Foreskin fibroblast (primary cell): ENCODE measurements at places on chromosomes 12 and 14.
A peak's percentile ranks its signal among the peaks of the same experiment; 100 is the strongest.

GRCh38 chr14:81432219-81432661 lies 32.1 kb upstream of the STON2 start:
- no peak for DNase-seq

DNA sequence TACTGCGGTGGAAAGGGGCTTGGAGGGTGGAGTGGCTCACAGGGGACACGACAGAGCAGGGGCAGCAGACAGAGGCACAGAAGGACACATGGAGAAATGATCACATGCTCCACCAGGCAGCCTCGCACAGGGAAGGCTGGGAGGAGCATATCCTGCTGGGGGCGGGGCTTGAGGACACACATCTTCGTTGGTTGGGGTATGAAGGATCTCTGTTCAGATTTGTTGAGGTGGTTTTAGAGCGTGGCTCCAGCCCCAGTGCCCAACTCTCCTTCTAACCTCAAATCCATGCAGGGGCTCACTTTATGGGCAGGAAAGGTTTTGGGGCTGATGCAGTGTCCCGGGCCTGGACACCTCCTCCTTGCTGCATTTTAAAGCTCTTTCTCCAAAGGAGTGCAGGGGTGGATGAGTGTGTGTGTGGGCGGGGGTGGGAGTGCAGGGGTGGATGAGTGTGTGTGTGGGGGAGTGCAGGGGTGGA lies 733 bp upstream of the P3H3 start:
- DNase-seq = peak; percentile 93

DNA sequence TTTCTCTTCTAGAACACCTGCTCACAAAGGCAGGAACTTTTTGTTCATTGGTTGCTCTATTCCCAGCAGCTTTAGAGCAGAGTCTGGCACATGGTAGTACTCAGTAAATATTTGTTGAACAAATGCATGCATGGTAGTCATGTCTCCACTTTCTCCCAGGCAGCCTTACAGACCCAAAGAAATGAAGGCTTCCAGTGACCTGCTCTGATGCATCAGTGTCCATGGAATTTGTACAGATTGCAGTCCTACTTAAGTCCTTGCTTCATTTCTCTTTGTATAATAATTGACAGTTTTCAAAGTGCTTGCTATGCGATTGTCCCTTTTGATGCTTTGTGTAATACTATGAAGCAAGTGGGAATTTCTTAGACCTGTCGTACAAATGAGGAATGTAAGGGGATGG lies 119.6 kb downstream of the DERA start:
- DNase-seq = no peak

DNA sequence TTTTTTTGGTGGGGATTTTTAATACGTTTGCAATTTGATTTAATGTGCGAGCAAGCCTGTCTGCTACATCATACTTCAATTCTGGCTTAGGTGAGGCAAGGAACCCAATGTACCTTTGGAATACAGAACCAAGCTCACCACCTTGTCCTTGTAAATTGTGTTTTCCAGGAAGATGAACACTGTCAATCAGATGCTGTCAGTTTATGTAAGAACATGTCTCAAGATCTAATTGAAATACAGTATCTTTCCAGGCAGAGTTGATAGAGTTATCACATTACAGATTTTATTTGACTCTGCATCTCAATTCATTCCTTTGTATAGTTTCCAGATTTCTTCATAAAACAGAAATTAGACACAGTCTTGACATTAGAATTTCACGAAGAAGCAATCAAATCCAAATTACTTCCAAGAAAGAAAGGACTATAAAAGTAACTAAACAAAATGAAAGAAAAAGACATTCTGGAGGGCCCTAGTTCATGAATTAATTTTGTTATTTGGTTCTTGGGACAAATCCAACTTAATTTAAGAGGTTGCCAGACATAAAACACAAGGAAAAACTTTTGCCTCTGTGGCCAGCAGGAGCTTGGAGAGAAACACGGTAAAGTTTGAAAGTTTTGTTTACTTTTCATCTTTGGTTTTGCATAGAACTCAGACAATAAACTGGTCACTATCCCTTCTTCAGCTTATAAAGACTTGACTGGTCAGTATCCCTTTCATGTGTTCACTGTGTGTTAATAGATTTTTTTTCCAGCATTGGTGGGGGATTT lies 16.4 kb upstream of the MED13L start:
- peak; percentile 17 for DNase-seq

- no peak for DNase-seq
These were observed 40.7 kb downstream of the NEUROD4 start for GRCh38 chr12:55060470-55060869.

DNA sequence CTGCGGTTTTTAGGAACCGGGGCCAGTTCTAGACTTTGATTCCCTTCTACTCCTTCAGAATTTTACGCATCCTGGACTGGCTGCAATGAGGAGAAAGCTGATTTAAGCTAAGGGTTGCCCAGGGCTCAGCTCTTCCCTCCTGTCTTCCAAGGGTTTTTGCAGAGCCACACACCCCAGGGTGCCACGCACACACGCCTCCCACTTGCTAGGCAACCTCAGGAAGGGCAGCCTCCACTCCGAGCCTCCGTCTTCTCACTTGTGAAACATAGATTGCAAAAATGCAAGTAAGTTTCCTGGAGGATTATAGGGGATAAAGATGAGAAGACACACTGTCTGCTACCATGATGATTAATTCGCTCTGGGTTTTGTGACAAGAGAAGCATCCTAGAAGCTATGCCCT lies 31.7 kb downstream of the NOS1 start:
- no peak for DNase-seq

DNA sequence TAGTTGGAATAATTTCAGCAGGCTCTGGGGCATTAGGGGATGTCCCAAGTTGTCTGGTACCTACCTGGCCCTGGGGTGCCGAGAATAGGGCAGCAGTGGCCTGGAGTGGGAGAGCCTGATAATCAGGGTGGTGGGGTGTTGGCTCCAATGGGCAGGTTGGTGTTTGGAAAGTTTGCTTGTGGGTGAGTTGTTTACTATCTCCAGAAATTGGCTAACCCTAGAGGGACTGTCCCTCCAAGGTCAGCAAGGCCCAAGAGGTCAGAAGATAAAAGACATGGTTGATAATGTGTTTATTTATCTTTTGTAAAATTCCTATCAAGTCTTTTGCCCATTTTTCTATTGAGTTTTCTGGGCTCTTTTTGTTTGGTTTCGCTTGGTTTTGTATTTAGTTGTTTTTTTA lies 105.1 kb downstream of the KICS2 start:
- no peak for DNase-seq

DNA sequence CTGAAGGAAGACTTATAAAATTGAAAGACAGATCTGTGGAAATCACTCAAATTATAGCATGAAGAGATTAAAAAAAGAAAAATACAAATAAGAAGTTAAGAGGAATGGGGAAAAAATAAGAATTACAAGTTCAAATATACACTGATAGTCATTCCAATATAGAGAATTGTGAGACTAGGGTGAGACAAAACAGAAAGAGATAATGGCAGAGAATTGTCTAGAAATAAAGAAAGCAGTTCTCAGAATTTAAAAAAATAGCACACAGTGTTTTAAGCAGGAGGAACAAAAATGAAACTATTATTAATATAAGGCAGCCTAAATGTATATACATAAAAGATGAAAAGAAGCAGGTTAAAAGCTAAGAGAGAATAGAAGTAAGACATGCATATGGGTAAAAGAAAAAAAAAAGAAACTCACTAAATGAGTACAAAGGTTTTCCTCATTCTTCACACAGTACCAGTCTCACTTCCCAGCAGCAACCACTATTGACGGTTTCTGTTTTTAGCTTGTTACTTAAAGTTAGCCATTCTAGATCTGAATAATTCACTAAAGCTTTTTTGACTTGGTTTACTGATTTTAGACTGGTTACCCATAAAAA lies 31.1 kb downstream of the SLC38A4 start:
- DNase-seq = no peak

DNA sequence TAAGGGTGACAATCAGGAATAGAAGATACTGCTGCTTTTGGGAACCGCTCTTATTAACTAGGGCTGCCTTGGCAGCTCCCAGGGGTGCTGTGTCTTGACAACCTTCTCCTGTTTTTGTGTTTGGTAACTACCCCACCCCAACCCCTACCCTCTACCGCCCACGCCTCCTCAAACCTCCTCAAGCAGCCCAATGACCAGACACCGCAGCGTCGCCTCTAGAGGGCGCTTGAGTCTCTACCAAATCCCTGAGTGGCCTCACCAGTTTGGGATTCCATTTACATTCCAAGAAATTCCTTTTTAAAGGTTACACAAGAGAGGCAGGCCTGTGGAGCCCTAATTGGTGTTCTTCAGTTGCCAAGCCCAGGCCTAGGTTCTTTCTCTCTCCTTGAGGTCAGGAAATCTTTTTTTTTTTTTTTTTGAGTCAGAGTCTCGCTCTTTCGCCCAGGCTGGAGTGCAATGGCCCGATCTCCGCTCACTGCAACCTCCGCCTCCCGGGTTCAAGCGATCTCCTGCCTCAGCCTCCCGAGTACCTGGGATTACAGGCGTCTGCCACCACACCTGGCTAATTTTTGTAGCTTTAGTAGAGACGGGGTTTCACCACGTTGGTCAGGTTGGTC lies 72.4 kb upstream of the USP44 start:
- peak; percentile 79 for DNase-seq

GRCh38 chr12:131123817-131124216 lies 170.1 kb downstream of the ADGRD1 start:
- no peak for DNase-seq

DNA sequence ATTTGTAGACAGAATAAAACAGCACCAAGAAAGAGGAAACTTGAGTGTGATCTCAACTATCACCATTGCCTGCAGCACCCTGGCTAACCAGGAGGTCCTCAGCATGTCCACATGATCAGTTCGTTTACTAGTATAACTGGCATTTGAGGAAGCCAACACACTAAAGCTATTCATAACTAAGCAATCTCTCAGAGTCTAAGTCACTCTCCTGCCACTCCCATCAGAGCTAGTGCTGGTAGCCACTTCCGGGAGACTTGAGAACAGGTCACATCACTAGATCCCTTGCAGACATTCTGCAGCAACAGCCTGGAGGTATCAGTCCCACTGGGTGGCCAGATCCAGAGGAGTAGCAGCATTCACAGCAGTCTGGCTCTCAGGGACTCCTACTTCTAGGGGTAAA lies 352.9 kb upstream of the OR4E1 start:
- no peak for DNase-seq

GRCh38 chr14:36167431-36167830 lies 9.1 kb downstream of the PTCSC3 start:
- DNase-seq = no peak
